ENCODE measurements at places on chromosomes 2 and 18.

GRCh38 chr2:44967727-44968432, 26.4 kb downstream of the SIX3 start:
- no peak for DNase-seq

- no peak for DNase-seq
These were observed at the start of gene CASP8 for GRCh38 chr2:201260302-201260800. Gene CASP8, plus strand, starts transcription at chr2:201260536. Its CDS starts 5,951 bp downstream, at chr2:201266487.

DNA sequence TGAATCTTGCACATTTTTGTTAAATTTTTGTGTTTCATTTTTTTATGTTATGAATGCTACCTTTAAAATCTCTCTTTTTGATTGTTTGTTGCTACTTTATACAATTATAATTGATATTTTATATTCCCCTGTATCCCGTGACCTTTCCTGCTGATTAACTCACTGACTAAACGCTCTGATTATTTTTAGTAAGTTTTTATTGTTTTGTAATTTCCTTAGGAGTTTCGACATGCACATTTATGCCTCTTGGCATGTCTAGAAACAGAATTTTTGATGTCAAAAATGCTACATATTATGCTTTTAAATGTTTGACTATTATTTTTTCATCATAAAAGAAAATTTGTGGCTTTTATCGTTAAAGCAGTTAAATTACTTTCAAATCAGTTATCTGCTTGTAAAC, 1131.6 kb upstream of the TMEFF2 start:
- DNase-seq, result no peak

GRCh38 chr2:129724021-129724757, 255.3 kb upstream of the RAB6C start:
- no peak for DNase-seq

DNA sequence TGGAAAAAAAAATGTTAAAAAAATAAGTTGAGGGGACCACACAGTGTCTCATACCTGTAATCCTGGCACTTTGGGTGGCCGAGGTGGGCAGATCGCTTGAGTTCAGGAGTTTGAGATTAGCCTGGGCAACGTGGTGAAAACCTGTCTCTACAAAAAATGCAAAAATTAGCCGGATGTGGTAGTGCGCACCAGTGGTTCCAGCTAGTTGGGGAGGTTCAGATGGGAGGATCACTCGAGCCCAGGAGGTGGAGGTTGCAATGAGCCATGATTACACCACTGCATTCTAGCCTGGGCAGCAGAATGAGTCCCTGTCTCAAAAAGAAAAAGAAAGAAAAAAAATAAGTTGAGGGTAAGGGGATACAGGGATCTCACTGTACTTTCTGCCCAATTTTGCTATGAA, 6.1 kb upstream of the KYNU start:
- DNase-seq, result no peak

DNA sequence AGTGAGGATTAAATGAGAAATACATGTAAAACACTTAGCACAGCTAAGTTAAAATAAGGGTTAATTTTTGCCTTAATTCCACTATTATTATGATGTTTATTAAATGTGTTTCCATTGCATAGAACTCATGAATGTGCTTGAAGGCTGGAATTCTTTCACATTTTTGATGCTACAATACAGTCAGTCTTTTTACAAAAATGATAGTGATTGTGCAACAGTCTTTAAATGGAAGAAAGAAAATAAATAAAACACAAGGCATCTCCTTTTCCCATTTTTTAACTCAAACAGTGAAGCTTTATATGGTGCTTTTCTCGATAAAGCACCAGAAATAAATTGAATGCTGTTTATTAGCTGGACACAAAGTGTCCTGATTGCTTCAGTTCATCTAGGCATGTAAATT, 123.9 kb downstream of the MAP2 start:
- DNase-seq, result no peak

DNA sequence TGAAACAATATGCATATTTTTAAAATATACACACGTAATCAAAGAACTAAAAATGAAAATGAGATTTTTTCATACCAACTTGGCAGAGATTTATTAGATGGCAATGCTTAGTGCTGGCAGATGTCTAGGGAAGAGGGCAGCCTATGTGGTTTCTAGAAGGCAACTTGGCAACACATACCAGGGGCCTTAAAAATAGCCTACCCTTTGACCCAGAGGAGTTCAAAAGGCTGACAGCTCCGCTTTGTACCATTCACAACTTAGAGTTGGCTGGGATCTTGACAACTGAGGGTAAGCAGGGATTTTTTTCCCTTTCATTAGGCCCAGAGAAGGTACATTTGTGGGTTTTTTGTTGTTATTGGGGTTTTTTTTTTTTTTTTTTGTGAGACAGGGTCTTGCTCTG, 26.4 kb upstream of the GPR55 start:
- no peak for DNase-seq

- DNase-seq, result no peak
These were observed 411.6 kb upstream of the NRP2 start for GRCh38 chr2:205270689-205271088.

DNA sequence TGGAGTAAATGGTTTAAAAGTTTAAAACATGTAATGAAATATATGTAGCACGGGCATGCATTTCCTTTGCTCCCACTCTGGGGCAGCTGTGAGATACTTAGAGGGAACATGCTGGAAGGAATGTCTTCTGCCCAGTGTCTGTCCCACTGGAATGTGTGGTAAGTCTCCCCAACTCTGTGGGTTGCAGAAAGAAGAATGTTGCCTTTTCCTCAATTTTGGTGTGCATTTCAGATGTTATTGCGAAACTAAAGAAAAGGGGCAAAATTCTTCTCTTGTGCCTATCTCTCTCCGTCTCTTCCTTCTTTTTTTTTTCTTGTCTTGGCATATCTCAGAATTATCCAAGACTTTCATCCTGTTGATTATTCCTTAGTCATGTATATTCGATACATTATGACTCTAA, 201.1 kb downstream of the SH3RF3 start:
- DNase-seq, result no peak

DNA sequence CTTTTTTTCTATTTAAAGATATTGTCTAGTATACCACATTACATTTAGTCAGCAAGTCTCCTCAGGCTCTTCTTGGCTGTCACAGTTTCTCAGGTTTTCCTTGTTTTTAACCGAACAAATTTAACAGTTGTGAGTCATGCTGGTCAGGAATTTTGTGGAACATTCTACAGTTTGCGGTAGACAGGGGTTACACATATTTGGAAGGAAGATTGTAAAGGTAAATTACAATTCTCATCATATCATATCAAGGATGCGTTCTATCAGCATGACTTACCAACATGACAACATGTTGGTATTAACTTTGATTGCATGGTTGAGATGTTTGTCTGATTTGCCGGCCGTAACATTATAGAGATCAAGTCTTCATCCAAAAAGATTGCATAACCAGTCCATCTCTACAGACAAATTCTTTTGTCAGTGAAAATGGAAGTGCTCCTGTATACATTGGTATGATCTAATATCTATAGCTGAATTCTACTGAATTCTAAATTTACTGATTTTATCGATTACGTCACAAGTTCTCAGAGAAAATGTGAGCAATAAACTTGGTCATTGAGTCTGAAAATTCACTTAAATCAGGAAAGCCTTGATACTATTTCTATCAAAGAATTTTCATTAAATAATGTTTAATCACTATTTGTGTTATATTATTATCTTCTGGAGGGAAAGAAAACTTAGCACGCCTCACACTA, 664.4 kb upstream of the SLC8A1 start:
- DNase-seq, result no peak

- DNase-seq, result no peak
These were observed 20.8 kb upstream of the TMEM17 start for GRCh38 chr2:62526531-62527381.

- no peak for DNase-seq
These were observed 187.3 kb downstream of the VAPA start for GRCh38 chr18:10100941-10101701.

DNA sequence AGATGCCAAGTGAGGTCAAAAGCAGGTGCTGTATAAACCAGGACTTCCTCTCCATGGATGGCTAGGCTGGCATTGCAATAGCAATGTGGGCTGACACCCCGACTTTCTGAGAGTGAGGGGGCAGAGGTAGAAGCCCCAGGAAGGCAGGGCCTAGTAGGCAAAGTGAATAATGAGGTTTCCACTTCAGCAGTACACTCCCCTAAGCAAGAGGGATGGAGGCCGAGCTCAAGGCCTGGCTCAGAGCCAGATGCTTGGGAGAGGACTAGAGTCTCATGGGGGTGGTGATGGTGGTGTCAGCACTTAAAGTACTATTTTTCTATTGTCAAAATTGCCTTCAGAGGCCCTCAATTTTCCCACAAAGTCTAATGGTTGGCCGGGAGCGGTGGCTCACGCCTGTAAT, 41.6 kb upstream of the HK2 start:
- no peak for DNase-seq

DNA sequence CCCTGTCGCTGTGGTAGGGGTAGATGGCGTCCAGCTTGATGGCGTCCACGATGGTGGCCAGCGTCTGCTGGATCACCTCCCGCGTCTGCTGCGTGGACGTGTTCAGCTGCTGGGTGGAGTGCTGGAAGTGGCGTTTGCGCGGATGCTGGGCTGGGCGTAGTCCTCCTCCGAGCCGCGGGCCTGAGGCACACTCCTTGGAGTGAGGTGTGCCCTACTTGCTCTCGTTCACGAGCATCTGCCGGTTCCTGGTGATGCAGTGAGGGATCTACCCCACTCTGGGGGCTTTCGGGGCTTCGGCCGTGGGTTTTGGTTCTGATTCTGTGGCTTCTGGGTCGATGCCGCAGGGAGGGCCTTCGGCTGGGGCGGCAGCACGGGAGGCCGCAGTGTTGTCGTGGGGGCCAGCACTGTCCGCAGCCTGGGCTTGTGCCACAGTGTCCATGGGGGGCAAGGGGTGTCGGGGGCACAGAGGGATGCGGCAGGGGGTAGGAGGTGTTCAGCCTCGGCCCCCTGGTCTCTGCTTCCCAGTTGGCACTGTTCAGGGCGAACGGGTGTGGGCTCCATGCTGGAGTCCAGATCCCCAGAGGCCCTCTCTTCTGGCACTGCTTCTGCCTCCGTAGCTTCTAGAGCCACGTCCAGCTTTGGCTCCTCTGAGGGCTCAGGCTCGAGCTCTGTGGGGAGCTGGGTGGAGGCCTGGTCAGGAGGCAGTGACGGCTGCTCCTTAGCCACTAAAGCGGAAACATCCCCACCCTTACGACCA, 890.6 kb upstream of the LRRTM1 start:
- DNase-seq, result no peak

DNA sequence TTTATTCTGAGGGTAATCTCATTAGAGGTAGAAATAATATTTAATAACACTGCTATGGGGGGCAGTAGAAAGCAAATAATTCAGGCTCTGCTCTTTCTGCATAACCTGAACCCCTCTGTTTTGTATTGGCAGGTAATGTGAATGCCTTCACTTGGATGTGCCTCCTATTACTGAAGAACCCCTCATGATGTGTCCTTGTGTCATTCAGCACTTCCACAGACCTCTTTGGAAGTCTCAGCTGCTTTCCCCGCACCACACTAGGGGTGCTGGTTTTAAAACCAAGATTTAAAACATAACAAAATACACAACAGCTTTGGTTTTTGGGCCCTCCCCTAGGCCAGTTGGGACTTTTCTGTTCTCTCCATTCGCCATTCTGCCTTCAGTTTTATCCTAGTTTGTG, 281.7 kb upstream of the MC4R start:
- no peak for DNase-seq

DNA sequence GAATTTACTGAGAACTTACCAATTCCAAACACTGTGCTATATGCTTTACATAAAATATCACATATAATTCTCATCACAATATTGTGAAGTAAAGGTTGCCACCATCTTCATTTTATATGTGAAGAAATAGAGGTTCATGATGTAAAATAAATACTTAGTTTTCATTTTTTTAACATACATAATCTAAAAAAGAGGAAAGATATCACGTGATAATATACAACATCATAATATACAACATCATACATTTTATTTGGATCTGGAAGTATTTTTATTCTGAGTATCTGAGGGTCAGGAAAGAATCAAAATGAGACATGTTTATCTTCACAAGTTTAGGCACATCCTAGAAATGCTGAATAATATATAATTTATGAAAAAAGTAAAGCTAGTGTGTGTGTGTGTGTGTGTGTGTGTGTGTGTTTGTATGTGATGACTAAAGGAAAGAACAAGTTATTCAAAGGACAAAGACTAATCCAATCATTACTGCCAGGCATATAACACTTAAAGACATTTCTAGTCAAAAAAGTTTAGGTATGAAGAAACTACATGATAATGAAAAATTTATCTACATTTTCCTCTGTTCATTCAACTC, 65.5 kb upstream of the ARHGAP15 start:
- DNase-seq, result no peak

- no peak for DNase-seq
These were observed 25.7 kb upstream of the THOC1 start for GRCh38 chr18:293536-293935.

DNA sequence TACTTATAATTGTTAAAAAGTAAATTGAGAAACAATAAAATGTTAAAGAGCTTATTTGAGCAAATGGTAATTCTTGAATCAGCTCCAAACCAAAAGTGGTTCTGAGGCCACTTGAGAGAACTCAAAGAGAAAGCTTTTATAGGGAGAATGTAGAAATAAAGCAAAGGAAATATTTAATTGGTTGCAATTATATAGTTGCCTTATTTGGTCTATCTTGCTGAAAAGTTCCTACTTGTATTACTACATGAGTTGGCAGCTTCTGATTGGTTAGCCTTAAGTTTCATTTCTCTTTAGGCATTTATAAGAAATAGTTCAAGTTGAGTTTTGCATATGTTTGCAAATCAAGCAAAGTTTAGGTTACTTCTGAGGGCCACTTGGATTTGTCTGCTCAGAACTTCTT, 38.1 kb downstream of the SCN2A start:
- DNase-seq, result no peak

GRCh38 chr18:23538001-23538400, 34.7 kb downstream of the RMC1 start:
- no peak for DNase-seq

DNA sequence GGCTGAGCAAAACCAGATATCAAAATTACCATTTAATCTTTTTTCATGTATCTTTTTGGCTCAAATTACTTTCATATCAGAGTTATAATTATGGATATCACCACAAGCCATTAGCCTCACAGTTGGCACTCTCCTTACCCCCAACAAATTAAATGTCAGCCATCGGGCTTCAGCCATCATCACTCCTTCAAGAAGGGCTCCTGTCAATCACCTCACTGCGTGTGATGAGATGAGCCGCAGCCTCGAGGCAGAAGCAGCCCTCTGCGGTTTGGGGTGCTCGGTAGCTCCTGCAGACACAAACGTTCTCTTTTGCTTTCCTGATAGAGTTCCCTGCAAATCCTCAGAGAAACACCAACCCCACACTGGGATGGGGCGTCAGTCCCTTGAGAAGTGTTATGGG, 94.1 kb downstream of the DNER start:
- DNase-seq, result no peak

DNA sequence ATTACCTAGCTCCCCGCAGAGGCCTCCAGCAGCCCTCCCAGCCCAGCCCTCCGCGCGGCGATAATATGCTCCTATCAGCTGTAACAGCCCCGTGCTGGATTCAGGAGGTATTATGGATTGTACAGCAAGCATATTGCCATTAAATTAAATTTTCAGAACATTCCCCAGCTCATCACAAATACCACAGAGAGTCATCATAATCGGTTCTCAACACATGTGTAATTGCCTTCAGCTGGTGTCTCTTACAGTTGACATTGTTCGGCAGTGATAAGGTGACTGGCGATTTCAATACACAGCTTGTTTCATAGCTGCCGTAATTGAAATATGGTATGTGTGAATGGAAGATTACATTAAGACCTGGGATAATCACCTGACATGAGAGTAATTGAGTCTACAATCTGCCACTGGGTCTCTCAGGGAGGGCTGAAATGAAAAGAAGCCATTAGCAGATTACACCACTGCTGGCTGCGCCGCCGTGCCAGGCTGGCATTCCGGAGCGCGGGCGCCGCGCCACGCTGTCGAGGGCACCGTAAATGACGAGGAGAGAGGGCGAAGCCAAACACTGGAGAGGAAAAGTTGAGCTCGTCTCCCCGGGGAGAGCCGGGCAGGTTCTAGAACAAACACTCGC, 549.4 kb upstream of the SALL3 start:
- DNase-seq, result no peak

All from stimulated activated CD4-positive, alpha-beta T cell treated with anti-CD3 and anti-CD28 coated beads, Interleukin-1b, Interleukin-23, amount 100 ng/mL, for 24 hours (primary cell).